ENCODE measurements at places on chromosomes 4 and X.
A peak's percentile ranks its signal among the peaks of the same experiment; 100 is the strongest.

GRCh38 chrX:8868070-8868773, 67.0 kb upstream of the FAM9A start:
- DNase-seq = no peak

- no peak for DNase-seq
These were observed 527 bp downstream of the NOA1 start for GRCh38 chr4:56976837-56977320.

DNA sequence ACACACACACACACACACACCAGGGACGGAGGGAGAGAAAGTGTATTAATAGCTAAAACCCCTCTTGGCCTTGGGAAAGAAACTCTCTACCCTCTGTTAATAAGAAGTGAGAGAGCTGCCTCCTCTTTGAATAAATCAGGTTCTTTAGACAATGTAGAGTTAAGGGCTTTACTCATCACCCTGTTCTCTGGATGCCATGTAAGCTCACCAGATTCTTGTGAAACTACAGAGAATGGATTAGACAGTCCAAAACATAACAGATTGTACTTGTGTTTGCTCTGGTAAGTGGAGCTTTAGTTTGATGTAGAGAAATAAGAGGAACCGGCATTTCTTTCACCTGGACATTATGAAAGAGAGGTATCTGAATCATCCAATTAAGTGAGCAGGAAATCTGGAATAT, 263.2 kb downstream of the DMD start:
- no peak for DNase-seq

GRCh38 chr4:57287687-57288604, 177.8 kb upstream of the IGFBP7 start:
- DNase-seq = no peak

GRCh38 chr4:152363086-152363485, 172.8 kb downstream of the FBXW7 start:
- DNase-seq = no peak

DNA sequence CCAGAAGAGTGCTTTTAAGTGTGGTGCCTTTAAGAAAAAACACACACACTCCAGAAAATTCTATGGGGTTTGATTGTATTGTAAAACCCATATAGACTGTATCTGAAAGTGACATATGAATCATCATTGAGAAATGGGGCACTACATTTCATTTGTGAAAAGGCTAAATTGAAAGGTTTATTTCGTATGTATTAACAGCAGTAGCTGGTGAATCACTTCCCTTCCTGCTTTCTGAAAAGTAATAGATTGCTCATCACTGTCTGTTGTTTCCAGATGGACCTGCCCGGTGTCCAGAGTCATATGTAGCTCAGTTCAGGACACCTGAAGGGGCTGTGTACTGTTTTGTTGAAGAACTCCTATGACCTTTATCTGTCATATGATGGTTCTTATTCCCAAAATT, 28.1 kb upstream of the HPRT1 start:
- DNase-seq = no peak

DNA sequence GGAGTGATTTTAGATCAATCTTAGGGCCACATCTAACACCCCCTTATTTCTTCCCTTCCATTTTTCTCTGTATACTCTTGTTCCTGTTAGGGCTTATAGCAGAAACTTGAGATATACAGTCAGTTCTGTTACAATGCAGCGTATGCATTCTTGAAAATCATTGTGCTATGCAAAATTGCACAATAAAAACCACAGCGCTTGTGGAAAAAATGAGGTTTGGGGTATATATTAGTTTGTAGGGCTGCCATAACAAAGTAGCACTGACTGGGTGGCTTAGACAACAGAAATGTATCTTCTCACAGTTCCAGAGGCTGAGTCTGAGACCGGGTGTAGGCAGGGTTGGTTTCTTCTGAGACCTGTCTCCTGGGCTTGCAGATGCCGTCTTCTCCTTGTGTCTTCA, 59.0 kb downstream of the WWC2 start:
- DNase-seq = no peak

- no peak for DNase-seq
These were observed 45.6 kb downstream of the GABRA3 start for GRCh38 chrX:152405561-152405960.

- no peak for DNase-seq
These were observed 23.2 kb upstream of the UVSSA start for GRCh38 chr4:1323635-1324442.

GRCh38 chr4:1656132-1656531, 28.0 kb downstream of the FAM53A start:
- no peak for DNase-seq

GRCh38 chr4:52711834-52712250, 39.4 kb downstream of the ERVMER34-1 start:
- no peak for DNase-seq

DNA sequence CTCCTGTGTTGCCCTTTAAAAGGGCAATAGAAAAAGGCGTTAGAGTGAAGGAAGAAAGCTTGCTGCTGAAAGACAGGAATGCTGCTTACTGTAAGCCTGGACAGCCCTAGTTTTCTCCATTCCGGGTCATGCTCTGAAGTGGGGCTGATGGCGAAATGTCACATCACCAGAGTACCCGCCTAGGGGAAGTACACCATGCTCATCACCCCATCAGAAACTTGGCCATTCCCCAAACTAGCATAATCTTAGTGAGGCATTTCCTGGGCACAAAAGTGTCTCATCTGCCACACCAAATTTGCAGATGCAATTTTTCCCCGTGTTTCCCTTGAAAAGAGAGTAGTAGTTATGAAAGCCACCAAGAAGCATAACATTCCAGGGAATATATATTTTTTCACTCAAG, 47.8 kb upstream of the CAMK2D start:
- DNase-seq = no peak

- no peak for DNase-seq
These were observed 15.6 kb downstream of the RASL11B start for GRCh38 chr4:52877694-52878093.

GRCh38 chrX:74382613-74383012, 38.7 kb upstream of the SLC16A2 start:
- DNase-seq = peak; percentile 78

DNA sequence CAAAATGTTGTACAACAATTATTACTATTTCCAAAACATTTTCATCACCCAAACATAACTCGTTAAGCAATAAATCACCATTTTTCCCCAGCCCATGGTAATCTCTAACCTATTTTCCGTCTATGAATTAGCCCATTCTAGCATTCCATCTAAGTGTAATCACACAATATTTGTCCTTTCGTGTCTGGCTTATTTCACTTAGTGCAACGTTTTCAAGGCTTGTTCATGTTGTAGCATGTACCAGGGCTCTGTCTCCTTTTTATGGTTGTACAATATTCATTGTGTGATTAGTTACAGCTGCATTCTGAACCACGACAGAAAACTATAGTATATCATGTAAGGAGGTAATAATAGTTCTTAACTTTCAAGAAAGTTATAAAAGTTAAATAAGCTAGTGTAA, 656.0 kb upstream of the HS3ST1 start:
- DNase-seq = no peak

DNA sequence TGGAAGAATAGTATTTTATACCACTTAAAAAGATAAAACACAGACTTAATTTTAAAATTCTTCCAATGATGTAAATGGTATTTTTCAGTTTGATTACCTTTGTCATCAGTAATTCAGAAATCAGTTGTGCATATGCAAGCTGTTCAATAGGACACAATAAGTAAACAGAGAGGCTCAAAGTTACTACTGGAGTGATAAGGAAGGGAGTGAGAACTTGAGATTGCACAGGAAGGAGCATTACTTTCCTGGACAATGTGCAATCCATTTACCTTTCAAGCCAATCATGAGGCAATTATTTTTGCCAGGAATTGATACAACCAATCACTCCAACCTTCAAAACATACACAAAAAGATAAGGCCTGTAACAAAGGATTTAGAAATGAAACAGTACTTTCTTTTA, 1024.3 kb downstream of the RAPGEF2 start:
- no peak for DNase-seq

DNA sequence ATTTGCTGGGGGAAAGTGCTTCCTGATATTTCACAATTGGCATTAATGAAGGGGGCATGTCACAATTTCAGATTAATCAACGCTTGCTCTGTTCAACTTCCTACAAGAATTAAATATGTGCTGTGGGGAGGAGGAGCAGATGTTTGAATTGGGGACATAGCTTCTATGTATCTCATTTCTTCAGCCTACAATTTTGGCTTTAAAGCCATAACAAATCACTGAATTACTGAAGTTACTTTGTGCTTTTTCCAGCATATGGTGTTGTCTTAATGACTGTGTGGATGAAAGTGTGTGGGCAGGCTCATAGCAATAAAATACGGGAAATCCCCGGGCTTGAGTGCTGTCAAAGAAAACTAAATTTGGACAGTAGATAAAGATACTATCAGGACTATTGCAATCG, 813 bp downstream of the TLR7 start:
- DNase-seq = no peak

- DNase-seq = no peak
These were observed 38.9 kb upstream of the RBPJ start for GRCh38 chr4:26281881-26282280.

- no peak for DNase-seq
These were observed 15.2 kb downstream of the CAPN6 start for GRCh38 chrX:111254896-111255693.

- DNase-seq = peak; percentile 90
These were observed 19.0 kb upstream of the AP1S2 start for GRCh38 chrX:15873566-15873965.

DNA sequence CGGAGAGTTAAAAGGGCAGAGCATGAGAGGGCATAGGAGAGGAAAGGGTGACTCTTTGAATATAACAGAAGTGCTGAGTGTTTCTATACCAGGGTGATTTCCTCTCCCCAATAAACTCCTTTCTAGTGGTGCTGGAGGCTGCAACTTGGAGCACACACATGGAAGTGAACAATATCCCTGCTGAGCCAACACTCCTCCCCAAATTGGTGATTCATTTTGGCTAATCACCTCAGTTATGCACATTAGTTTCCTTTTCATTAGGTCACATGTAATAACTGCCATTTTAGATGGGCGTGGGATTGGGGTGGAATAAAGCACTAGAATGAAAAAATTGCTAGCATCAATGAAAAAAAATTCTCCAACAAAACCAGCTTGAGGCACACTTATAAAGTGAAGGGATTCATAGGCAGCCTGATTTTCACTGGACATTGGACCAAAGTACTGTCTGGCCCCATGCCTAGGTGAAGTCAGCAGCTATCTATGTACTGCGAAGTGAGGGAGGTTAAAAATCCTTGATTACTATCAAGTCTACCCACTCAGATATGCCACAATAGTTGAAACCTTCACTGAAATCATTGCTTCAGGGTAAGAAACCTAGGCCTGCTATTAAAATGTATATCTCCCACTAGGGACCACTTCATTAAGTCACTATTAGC, 174.0 kb downstream of the GLUD2 start:
- no peak for DNase-seq

- no peak for DNase-seq
These were observed 55.4 kb upstream of the TBC1D14 start for GRCh38 chr4:6854098-6854744.

- DNase-seq = no peak
These were observed 154.3 kb upstream of the EDNRA start for GRCh38 chr4:147326591-147326990.

GRCh38 chr4:55184600-55185523, 59.5 kb upstream of the KDR start:
- DNase-seq = no peak

DNA sequence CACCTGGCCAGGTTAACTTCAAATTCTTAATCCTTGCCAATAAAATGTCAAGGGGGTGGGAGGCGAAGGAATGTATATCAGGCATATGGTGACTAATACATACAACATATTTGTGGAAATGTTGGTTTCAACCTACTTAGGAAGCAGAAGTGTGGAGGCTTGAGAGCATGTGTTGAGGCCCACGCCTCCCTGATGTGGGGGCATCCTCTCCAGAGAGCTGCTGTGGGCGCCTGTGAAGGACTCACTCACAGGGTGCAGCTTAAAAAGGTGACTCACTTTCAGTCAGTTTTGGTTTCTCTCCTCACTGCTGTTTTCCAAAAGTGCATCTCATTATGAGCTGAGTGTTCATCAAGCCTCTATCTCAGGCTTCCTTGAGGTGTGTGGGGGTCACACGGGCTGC, 27.5 kb downstream of the LNX1 start:
- DNase-seq = peak; percentile 77

DNA sequence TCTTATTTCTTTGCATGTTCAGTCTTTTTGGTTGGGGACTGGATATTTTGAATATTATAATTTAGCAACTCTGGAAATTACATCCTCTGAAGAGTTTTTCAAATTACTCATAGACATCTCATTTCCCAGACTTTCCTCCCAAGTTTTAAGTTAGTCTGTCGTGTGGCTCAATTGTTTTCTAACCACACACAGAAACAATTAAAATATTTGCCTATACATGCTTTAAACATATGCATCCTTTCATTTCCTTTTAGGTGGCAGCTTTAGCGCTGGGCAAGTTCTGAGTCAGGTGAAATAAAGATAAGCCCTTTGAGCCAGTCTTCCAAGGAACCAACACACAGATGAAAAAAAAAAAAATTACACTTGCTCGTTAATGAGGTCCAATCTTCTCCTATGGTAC, 307.0 kb upstream of the SPOCK3 start:
- DNase-seq = no peak

DNA sequence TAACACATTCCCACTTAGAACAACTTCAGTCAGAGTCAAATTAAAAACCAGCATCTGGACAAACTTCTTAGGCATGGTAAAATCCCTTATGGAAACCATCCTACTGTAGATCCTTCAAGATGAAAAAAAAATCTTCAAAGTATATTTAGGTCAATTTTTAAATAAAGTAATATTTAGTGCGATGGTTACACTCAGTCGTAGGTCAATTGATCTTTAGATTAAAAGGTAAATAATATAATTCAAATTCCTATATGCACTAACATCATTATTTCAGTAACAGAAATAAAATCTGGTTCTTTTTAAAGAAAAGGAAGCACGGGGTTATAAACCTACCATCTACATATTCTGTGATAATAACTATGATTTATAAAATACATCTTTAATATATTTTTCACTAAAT, at the start of gene UGT2A2:
Gene UGT2A2 (minus strand): TSS at position 101 of the 400 bp plus-strand sequence. CDS start 2 bp downstream, at position 99.
- DNase-seq = no peak

GRCh38 chr4:40173470-40173875, 23.4 kb upstream of the RHOH start:
- no peak for DNase-seq

All from retinal pigment epithelial cell (primary cell).